ENCODE measurements at places on chromosomes 16 and 17.
A peak's percentile ranks its signal among the peaks of the same experiment; 100 is the strongest.

DNA sequence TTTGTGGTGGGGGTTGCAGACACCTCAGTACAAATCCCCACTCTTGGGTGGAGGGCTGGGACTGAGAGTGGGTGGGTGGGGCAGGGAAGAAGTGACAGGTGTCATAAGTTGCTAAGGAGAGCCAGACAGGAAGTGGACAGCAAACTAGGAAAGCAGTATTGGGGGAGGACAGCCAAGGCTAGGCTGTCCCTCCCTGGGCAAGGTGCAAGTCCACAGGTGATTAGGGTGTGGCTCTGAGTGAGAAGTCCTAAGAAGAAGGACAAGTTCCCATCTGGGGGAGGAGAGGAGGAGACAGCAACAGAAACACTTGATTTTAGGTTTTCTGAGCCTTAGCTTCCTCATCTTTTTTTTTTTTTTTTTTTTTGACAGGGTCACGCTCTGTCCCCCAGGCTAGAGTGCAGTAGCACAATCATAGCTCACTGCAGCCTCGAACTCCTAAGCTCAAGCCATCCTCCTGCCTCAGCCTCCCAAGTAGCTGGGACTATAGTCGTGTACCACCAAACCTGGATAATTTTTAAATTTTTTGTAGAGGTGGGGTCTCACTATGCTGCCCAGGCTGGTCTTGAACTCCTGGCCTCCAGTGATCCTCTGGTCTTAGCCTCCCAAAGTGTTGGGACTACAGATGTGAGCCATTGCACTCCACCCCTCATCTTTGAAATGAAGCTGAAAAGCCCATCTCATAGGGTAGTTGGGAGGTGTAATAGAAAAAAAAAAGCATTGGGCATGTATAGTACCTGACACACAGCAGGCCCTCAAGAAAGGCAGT is 2.5 kb downstream of the MAPK3 start:
- DNase-seq: no peak

DNA sequence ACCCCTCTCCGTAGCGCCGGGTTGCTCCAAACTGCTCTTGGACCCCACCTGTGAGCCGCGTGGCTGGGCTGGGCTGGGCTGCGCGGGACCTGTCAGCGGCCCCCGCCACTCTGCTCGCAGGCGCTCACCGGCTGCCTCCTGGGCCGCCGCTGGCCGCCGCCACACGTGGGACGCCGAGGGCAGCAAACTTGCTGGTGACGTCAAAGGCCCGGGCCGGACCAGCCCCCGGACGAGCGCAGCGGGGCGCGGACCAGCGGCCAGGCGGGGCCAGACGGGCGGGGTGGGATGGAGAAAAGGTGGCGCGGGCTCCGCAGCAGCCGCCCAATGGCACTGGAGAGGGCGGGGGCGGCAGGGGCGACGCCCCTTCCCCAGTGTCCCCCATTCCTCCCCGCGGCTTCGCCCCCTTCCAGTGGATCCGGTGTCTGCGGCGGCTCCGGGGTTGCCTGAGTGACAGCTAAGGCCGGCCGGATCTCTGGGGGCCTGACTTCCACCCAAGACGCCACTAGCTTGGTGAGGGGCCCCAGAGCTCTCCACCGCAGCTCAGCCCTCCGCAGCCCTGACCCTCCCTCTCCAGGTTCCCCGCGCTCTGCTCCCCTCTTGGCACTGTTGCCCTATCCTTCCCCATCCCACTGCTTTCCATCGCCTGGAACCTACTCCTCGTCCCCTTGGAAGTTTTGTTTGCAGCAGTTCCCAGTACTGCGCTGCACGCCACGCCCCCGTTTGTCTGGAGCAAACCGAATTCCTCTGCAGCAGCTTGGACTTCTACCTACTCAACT is at the start of gene HS3ST3A1:
TSS of gene HS3ST3A1 (minus strand) at position 154 of the 776 bp plus-strand sequence. CDS start 800 bp downstream, outside the sequence.
- DNase-seq: peak; percentile 89

DNA sequence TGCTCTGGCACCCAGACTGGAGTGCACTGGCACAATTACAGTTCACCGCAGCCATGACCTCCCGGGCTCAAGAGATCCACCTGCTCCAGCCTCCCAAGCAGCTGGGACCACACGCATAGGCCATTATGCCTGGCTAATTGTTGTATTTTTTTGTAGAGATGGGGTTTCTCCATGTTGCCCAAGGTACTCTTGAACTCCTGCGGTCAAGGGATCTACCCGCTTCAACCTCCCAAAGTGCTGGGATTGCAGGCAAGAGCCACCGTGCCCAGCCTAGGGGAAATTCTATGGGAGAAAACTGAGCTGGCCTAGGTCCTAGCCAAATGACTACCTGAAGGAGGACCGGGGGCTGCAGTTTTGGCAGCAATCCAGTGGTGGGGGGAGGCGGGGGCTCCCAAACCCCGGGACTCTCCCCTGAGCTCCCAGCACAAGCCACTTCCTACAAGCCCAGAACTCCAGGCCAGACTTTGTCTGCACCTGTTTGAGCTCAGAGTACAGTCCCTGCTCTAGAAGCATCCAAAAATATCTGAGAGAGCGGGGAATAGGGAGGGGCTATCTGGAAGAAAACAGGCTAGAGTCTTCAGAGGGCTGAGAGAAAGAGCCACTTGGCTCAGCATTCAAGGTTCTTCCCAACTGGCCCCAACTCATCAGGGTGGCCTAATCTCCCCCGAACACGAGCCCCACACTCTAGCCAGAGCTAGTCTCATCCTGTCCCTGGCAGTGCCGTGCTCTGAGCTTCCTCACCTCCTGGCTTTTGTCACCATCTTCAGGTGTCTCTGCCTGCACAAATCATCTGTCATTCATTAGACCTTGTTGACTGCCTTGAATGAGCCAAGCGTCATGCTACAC is 9.1 kb downstream of the SRL start:
- no peak for DNase-seq

GRCh38 chr17:48100591-48101011 is 677 bp downstream of the CBX1 start:
- peak; percentile 83 for DNase-seq

DNA sequence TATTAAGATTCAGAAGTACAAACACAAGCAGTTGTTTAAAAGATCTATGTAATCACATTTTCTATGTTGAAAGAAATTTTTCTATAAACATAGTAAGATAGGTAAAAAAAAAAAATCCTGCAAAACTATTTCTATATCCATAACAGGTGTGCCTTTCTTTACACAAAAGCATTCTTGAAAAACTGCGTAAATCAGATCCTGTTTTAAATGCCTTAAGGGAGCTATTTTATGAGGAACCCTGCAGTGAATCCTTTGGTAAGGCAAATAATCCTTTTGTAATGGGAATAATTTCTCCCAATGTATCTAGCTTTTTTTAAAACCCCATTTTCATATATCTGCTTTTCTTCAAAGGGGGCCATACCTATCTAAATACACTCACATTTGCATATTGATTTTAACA is 157.3 kb downstream of the AATF start:
- no peak for DNase-seq

DNA sequence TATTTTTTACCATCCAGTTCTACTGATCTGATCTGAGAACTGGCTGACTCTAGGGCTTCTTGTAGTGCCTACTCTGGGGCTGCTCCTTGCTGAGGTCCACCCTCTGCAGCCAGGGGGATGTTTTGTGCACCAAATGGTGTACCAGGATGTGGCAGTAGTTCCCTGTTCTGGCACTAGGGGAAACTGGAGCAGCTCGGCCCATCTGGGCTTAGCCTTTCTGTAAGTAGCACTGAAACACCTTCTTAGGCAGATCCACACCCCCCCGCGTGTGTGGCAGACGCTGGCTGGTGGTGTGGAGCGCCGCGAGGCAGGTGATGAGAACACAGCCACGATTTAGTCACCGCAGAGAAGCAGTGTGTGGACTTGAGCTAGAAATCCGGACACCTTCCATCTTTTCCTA is 17.0 kb downstream of the DUSP14 start:
- DNase-seq: no peak

- DNase-seq: no peak
These were observed 9.5 kb downstream of the CD300LB start for GRCh38 chr17:74521701-74522201.
